ENCODE measurements at places on chromosomes 2 and 18.
A peak's percentile ranks its signal among the peaks of the same experiment; 100 is the strongest.

DNA sequence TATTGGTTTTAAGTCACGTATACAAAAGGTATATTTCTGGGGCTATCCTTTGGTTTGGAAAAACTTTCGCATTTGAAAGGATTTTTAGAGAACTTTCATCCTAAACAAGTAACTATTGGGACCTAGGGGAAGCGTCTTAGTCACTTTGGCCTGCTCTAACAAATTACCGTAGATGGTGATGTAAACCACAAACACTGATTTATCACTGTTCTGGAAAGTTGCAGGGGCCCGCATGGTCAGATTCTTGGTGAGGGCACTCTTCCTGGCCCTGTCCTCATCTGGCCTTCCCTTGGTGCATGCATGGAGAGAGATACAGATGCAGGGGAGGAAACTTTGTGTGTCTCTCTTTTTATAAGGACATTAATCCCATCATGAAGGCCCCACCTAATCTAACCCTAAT, 49.1 kb upstream of the ANKRD62 start:
- DNase-seq = no peak

DNA sequence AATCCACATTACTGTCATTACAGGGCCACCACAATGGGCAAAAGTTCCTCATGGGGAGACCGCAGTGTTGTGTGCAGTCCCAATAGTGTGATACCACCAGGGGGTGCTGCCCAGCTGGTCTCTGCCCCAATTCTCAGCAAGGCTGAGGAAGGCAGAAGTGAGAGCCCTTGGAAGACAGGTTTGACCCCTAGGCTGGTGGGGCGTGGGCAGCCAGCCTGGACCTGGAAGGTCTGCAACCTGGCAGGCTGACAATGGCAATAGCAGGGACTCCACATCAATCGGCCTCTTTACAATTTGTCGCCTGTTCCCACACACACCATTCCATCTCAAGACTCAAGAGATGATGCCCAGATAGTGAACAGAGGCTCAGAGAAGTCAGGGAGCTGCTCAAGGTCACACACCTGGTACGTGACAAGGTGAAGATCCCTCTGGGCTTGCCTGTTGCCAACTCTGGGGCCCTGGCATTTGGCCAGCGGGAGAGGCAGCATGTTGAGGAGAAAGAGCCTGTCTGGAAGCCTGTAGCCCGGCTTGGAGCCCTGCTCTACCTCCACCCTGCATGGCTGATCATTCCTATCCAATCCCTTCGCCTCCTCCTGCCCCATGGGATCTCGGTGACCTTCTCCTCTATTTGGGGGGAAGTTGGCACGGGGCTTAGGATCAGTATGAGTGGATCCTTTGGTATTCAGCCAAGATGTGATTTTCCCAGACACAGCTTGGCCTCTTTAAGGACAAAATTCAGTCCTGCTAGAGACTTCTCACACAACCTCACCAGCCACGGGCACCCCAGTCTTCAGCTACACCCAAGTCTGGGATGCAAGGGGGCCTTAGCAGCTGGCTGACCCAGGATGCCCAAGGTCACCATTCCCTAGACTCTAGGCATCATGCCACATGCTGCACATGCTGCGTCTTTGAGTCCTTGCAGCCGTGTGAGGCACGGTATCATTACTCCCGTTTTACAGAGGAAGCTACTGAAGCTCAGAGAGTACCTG, 2.9 kb upstream of the ATOH8 start:
- peak; percentile 42 for DNase-seq

- DNase-seq = no peak
These were observed 11.1 kb downstream of the CAPN10 start for GRCh38 chr2:240597419-240598181.

- no peak for DNase-seq
These were observed 480.0 kb downstream of the SLC4A3 start for GRCh38 chr2:220107380-220107791.

DNA sequence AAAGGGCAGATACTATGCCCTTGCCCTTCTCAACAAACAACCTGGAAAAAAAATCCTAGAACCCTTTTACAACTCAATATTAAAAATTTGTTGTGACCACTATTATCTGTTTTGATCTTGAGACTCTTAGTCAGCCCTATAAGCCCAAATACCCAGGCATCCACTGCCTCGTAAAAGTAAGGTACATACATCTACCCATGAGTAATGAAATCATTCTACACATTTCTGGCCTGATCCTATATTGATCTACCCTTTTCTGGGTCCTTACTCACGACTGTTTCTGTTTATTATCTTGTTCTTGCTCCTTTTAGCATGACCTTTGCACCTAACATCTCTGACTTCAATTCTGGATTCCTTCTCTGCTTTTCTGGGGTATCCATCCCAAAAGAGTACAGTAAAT, 56.8 kb downstream of the SCG2 start:
- no peak for DNase-seq

DNA sequence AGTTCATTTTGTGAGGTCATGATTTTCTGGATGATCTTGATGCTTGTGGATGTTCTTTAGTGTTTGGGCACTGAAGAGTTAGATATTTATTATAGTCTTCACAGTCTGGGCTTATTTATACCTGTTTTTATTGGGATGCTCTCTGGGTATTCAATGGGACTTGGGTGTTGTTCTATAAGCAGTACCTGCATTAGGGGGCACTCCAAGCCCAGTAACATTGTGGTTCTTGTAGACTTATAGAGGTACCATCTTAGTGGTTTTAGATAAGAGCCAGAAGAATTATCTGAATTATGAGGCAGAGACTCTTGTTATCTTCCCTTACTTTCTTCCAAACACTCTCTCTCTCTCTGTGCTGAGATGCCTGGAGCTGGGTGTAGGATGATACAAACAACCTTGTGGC, 470.0 kb downstream of the PIK3C3 start:
- no peak for DNase-seq

DNA sequence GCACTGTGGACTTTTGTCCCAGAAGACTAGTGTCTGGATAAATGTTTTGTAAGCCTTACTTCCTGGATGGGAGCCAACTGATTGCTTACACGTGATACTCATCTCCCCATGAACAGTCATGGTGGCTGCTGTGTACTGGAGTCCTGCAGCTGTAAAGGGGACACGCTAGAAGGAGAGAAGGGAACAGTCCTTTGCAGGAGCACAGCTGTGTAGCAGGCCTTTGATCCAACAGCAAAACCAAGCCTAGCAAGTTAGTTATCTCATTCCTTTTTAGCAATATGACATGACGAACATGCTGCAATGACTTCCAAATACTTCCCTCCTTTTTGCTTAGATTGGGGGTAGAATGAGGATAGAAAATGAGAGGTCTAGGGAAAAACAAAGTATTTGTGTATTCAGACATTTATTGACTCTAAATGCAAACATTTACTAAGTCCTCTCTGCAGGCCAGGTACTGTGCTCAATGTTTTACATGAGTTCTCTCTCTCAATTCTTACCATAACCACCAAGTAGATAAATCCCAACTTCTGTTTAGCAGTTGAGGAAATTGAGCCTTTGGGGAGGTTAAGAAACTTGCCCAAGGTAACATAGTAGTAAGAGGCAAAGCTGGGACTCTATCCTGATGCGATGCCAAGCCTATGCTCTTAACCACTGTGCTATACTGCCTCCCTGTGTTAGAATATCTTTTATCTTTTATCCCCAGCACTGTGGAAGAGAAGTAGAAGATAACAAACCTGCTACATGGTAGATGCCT, 55.4 kb upstream of the CD28 start:
- no peak for DNase-seq

GRCh38 chr2:69733342-69734034, 8.4 kb upstream of the ANXA4 start:
- no peak for DNase-seq

- no peak for DNase-seq
These were observed 6.4 kb downstream of the SALL3 start for GRCh38 chr18:78986018-78986481.

Measured in naive B cell (primary cell).